ENCODE measurements at places on chromosomes 7 and 10. TPM values are rescaled to one million over a fixed set of nuclear protein-coding genes. Genes with fewer than 3 reads are reported as not detected.

LAMB1 gene
- total RNA-seq, result 438 TPM

ELN gene
- 0.38 TPM for total RNA-seq

RPEL1 gene
- total RNA-seq, result not detected

C7orf33 gene
- not detected for total RNA-seq

CPA2 gene
- not detected for total RNA-seq
